ENCODE measurements at places on chromosomes 2 and 18.

DNA sequence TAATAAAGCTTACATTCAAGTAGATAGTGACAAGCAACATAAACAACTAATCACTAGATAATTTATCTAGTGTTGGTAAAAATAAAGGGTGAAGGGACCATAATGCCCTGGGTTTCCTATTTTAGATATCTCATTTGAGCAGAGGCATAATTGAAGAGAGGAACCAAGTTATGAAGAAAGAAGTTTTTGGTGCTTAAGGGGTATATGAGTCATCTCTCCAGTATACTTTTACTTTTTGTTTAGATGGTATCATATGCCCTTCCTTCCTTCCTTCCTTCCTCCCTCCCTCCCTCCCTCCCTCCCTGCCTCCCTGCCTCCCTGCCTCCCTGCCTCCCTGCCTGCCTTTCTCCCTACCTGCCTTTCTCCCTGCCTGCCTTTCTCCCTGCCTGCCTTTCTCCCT, 1053.5 kb upstream of the CELF4 start:
- no peak for DNase-seq

DNA sequence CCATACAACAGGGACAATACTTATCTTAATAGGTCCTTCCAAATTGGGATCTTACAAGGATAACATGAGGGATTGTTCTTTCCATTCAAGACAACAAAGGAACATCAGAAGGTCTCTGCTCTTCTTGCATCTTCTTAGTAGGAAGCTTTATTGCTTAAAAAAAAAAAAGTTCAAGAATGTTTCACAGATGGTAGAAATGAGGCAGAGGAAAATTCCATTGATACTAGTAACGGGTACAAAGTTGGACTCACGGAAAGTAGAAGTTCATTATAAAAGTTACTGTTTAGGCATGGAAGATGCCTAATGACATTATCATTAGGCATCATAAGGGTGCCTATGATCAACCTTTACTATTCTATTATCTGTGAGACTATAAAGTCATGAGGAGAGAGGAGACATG, 136.2 kb downstream of the LAMA3 start:
- DNase-seq: no peak

DNA sequence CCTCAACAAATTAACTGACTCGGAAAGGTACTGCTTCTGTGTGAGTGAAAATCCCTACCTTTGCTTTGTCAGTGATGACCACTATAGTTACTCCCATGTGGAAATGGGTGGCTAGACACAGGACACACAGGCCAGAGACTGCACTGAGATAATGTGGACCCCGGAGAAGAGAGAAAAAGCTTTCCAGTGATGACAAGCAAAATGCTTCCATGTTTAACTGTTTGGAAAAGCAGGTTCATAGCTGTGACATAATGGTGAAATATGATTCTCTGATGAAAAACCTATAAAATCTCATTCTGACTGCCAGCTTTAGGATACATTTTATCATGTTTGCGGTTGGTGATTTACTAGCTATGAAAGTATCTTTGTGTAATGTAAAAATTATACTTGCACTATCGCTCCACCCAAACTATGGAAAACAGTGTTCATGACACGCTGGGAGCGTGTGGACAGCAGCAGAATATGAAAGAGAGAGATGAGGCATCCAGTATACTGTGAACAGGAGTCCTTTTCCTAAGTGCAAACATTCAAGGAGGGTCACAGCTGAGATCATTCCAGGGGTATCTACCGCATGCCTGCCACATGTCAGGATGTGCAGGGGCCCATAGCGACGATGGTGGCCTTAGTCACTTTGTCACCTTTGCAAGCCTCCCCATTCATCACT, 782.7 kb upstream of the SOX11 start:
- no peak for DNase-seq

- DNase-seq: no peak
Measured at GRCh38 chr18:47817795-47818077, 112.7 kb downstream of the SMAD2 start.

- no peak for DNase-seq
Measured at GRCh38 chr2:60318544-60318943, 234.9 kb downstream of the BCL11A start.

GRCh38 chr2:40823478-40823877, 371.6 kb upstream of the SLC8A1 start:
- no peak for DNase-seq

- no peak for DNase-seq
Measured at GRCh38 chr2:7358865-7359447, 441.7 kb downstream of the RNF144A start.

DNA sequence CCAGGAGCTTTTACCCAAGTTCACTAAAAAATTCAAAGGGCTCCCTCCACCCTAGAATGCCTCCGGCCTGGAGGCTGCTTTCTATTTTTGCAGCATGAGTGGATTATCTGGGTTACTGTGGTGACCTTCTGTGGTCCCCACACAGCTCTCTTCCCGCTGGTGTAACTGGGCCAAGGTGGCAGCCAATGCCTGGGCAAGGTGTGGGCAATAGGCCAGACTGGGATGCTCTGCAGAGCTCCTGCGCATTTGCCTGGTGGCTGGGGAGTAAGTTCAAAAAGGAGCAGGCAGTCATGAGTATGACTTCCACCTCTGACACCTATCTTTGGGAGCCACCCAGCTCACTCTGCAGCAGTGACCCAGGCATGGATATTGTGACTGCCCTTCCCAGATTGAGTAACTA, 130.5 kb upstream of the SPRED2 start:
- no peak for DNase-seq

DNA sequence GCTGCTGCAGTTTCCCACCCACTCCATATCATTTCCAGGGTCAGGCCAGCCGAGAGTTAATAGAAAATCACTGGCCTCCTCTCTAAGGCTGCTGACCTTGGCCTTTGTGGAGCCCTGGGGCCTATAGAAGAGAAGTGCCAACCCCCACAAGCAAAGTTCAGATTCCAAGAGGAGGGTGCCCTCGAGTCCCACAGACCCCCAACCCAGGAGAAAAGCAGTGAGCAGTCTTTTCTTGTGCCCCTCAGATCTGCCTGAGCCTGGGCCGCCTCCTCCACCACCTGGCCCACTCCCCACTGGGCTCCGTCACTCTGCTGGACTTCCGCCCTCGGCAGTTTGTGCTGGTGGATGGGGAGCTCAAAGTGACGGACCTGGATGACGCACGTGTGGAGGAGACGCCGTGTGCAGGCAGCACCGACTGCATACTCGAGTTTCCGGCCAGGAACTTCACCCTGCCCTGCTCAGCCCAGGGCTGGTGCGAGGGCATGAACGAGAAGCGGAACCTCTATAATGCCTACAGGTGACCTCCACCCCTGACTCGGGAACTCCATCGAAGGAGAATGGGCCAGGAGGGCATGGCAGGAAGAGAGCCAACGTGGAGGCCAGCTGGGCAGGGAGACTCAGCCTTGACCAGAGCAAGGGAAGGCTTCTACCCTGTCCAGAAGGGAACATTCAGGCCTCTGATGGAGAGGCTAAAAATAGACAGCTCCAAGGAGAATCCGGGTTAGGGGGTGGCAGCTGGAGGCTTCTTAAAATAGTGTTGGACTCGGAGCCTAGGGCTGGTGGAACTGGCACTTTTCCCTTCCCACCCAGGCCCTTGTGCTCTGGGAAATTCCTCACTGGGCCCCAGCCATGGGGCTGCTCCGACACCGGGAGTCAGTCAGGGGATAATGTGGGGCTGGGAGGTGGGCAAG, 6.2 kb downstream of the PKDCC start:
- DNase-seq: no peak

- DNase-seq: no peak
Measured at GRCh38 chr2:46053564-46053963, 243.6 kb upstream of the EPAS1 start.

DNA sequence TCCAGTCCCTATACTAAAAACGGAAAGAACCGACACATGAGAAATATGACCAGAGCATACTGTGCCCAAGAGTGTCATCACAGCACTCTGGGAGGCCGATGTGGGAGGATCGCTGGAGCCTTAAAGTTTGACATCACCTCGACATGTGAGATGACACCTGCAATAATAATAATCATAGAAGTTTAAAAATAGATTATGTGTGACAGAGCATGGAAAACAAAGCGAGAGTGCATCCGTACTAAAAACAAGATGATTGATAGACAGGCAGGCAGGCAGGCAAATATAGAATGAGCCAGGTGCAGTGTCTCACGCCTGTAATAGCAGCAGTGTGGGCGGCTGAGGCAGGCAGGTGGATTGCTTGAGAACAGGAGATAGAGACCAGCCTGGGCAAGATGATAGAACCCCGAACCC, 114.8 kb upstream of the ANKRD30BL start:
- no peak for DNase-seq

GRCh38 chr2:215436705-215437565, 1.1 kb upstream of the FN1 start:
- no peak for DNase-seq

- peak; percentile 18 for DNase-seq
Measured at GRCh38 chr18:31100436-31101182, 1.6 kb downstream of the DSC2 start.

GRCh38 chr2:213004197-213004821, 147.1 kb downstream of the IKZF2 start:
- no peak for DNase-seq

GRCh38 chr2:232142049-232142448, 180.5 kb downstream of the DIS3L2 start:
- no peak for DNase-seq

DNA sequence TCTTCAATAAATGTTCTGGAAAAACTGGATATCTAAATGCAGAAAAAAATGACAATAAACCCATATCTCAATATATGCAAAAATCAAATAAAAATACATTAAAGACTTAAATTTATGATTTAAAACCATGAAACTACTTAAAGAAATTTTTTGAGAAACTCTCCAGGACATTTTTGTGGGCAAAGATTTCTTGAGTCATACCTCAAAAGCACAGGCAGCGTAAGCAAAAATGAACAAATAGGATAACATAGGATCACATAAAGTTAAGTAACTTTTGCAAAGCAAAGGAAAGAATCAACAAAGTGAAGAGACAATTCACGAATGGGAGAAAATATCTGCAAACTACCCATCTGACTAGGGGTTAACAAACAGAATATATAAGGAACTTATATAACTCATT, 1545.5 kb downstream of the SUCLG1 start:
- DNase-seq: no peak

- DNase-seq: no peak
Measured at GRCh38 chr2:216624251-216624650, 9.0 kb upstream of the IGFBP2 start.

GRCh38 chr2:71455741-71456569, 2.6 kb downstream of the DYSF start:
- DNase-seq: no peak

DNA sequence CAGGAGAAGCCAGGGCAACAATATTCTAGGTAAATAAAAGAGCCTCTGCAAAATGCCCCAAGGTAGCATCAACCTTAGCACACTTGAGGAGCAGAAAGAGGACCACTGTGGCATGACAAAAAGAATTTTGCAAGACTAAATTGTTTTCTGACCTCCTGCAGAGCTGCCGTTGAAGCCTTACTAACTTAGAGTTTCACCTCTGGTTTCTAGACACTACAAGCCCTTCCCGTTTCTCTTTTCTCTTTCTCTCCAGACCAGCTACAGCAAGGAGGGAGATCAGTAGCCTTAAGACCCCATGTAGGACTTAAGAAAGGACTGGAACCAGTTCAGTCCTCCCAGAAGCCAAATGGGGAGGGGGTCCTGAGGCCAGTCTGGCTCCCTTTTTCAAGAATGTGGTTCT, 73.3 kb upstream of the SP3 start:
- no peak for DNase-seq

GRCh38 chr2:168429988-168430387, 26.1 kb upstream of the CERS6 start:
- no peak for DNase-seq

- no peak for DNase-seq
Measured at GRCh38 chr2:144705328-144706245, 185.7 kb upstream of the ZEB2 start.

DNA sequence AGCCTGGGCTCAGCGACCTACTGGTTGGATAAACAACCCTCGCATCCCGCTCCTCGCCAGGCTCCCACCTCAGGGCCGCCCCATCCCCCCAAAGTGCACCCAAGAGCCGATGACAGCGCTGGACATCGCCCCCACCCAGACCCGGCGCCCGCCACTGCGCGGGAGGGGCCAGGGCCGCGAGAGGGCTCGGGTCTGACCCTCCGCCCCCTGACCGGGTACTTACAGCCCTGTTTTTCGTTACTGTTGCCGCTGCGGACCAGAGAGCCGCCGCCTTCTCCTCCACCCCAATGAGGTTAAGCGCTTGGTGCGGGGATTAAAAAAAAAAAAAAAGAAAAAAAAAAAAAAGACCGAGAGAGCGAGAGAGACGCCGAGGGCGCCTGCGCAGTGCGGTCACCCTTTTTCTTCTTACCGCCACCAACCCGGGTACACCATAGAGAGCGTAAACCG, at the start of gene CLASP1:
CLASP1 (minus strand) TSS at position 314 of the 447 bp plus-strand sequence. CDS start 43,567 bp downstream, outside the sequence.
- DNase-seq: peak; percentile 81

DNA sequence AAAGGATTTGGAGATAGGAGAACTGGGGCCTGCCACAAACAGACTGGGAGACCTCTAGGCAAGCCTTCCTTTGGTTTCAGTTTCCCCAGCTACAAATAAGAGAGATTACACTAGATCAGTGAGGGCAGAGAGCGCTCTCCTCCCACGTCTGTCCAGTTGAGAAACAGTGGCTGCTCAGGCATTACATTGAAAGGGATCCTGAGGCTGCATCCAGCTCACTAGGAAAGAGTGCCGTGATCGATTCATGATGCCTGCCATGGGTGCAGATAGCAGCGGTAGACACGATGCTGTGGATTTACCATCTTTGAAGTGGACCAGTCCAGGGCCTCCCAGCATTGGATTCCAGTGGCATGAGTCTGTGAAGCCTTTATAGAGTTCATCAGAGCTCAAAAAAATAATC, 62.6 kb downstream of the EN1 start:
- DNase-seq: no peak

GRCh38 chr2:109155553-109156451, 26.8 kb downstream of the SH3RF3 start:
- DNase-seq: no peak

- no peak for DNase-seq
Measured at GRCh38 chr2:60528281-60529020, 25.0 kb downstream of the BCL11A start.

DNA sequence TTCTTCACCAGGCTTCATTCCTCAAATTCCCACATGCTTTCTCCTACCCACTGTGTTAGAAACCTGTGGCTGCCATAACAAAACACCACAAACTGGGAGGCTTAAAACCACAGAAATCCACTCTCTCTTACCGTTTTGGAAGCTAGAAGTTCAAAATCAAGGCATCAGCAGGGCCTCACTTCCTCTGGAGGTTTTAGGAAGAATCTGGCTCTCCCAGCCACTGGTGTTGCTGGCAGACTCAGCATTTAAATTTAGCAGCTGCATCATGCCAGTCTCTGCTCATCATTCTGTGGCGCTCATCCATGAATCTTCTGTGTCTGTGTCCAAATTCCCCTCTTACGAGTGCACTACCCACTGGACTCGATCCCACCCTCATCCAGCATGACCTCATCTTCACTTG, 248.5 kb downstream of the ZNF516 start:
- DNase-seq: no peak

All from anterior cingulate cortex (tissue), 58 donors.